ENCODE measurements at places on chromosomes 6 and 20. TPM values are rescaled to one million over a fixed set of nuclear protein-coding genes. Genes with fewer than 3 reads are reported as not detected.

DNA sequence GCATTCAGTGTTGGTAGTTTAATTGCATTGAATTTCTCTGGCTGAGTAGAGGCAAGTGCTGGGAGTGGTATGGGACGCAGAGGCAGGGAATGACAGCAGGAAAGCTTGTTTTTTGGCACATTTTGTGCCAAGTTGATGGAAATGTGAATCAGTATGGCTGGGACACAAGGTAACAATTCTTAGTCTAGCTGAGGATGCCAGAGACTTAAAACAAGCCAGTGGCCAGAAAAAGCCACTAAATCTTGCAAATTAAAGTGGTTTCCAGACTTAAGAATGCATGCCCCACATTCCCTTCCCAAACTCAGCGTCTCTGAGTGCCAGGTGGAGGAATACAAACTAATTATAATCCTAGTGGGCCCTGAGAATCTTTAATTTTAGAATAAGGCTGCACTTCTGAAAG is 35.9 kb downstream of the PPARD start:
- peaks cover 23% of the 10 kb centered on the region for H3K36me3 ChIP-seq
- H3K27ac ChIP-seq: no peak overlapping the region

Gene TMC2
- not detected for total RNA-seq

DNA sequence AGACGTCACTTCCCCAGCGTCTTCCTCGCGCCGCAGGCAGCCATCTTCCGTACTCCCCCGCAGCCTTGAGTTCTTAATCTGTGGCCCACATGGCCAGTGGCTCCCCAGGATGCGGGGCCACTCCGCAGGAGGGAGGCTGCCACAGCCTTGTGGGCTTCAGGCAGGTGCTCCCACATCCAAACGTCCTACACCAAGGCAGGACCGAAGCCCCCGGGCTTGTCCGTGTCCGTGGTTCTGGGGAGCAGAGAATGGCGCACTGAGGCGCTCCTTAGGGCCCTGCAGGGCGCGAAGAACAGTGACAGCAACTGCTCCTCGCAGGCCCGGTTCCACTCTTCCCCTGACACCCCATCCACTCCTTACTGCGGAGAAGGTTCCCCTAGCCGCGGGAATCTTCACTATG is 755.8 kb downstream of the PRIM2 start:
- no peak for DNase-seq
- peaks cover 4% of the 10 kb centered on the region for H3K27me3 ChIP-seq
- H3K27ac ChIP-seq: no peak overlapping the region
- H3K4me1 ChIP-seq: no peaks in the 10 kb centered on the region
- no peaks in the 10 kb centered on the region for H3K36me3 ChIP-seq

Gene SPACA1
- not detected for total RNA-seq

Gene BTN2A1
- total RNA-seq: 19.0 TPM

DNA sequence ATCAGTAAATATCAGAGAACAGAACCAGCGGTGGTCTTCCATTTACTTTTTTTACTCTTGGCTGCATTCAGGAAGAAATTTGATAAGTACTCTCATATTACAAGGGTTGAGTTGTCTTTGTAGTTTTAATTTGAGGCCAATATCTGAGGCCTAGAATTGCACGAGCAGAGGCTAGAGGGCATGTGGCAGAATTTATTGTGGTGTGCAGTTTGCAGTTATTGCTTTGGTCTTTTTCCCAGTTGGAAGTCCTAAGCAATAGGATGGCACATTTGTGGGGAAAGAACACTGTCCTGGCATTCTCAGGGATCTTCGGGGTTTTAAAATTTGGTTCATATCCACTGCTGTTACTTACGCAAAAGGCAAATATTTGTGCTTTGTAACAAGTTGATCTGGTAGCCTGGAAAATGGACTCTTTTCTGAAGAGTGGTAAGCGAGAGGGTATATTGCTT is 66.0 kb downstream of the CTNNBL1 start:
- no peak overlapping the region for H3K27ac ChIP-seq
- H3K36me3 ChIP-seq: peaks cover 24% of the 10 kb centered on the region
- H3K27me3 ChIP-seq: no peaks in the 10 kb centered on the region

GRCh38 chr6:140376209-140376608 is 1001.8 kb upstream of the CITED2 start:
- H3K27me3 ChIP-seq: no peaks in the 10 kb centered on the region
- no peaks in the 10 kb centered on the region for H3K4me1 ChIP-seq
- no peak for DNase-seq
- no peaks in the 10 kb centered on the region for H3K36me3 ChIP-seq
- H3K27ac ChIP-seq: no peak overlapping the region

Gene OR2H1
- total RNA-seq: not detected

Gene CLIC5
- total RNA-seq: 0.50 TPM

Gene CNPY3
- total RNA-seq: 53.6 TPM

GRCh38 chr20:23988561-23988960 is at the start of gene GGTLC1:
Gene GGTLC1, minus strand, starts transcription at chr20:23988779. Its CDS starts 2,168 bp downstream, at chr20:23986611.
- H3K4me3 ChIP-seq: no peak within 1 kb of the TSS
- H3K27me3 ChIP-seq: no peaks in the 10 kb centered on the region
- H3K27ac ChIP-seq: no peak within 1 kb of the TSS
- H3K4me1 ChIP-seq: no peaks in the 10 kb centered on the region
